Stimulated activated CD4-positive, alpha-beta T cell treated with anti-CD3 and anti-CD28 coated beads, Interleukin-12 subunit alpha, Interleukin-12 subunit beta, amount 100 ng/mL, for 4 hours (primary cell): ENCODE measurements at places on chromosomes 7 and 10.

GRCh38 chr7:70557338-70557737 is 574.6 kb upstream of the GALNT17 start:
- DNase-seq: no peak

DNA sequence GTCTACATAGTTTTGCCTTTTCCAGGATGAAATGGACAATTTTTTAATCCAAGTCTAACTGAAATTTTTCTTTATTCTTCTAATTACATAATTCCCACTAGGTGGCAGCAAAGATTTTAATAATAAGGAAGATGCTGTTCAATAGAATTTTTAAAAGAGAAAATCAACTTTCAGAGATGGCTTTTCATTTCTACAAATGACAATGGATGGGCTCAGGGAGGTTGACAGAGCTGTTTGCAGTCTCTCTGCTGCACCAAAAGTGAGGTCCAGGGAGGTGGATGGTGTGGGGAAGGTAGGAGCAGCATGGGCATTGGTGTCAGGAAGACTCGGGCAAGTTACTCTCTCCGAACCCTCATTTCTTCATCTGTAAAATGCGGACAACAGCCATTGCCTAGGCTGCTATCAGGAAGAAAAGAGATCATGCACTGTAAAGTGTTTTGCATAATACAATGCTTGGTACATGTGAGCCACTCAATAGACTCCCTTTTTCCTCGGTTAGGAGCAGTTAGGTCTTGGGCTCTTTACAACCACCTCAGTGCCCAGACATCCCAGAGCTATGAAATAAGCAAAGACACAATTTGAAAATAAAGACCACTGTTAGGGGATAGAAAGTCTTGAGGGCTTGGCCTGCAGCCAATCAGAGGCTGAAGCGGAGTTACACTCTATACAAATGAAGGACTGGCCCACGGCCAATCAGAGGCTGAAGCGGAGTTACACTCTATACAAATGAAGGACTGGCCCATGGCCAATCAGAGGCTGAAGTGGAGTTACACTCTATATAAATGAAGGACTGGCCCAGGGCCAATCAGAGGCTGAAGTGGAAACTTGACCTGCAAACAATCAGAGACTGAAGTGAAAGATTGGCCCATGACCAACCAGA is 107.1 kb downstream of the ABLIM1 start:
- no peak for DNase-seq

DNA sequence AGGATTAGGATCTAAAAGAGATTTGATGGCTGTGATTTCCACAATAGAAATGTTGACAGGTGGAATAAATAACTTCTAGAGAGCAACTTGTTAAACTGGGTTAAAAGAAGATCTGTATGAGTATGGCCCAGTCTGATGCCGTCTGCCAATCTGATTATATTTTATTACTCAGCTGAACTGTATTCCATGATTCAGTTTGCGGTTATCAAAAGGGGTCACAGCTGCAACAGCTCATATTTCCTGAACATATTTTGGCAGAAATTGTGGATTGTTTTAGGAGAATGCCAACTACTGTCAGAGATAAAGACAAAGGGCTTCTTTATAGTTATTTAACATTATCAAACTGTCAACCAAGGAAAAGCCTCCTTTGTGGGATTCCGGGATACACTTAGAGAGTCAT is 244.8 kb upstream of the MINDY3 start:
- DNase-seq: no peak

GRCh38 chr7:12670000-12670729 is 17.3 kb upstream of the ARL4A start:
- DNase-seq: no peak

- no peak for DNase-seq
Observed at GRCh38 chr10:26803849-26804248, 56.9 kb downstream of the ABI1 start.

DNA sequence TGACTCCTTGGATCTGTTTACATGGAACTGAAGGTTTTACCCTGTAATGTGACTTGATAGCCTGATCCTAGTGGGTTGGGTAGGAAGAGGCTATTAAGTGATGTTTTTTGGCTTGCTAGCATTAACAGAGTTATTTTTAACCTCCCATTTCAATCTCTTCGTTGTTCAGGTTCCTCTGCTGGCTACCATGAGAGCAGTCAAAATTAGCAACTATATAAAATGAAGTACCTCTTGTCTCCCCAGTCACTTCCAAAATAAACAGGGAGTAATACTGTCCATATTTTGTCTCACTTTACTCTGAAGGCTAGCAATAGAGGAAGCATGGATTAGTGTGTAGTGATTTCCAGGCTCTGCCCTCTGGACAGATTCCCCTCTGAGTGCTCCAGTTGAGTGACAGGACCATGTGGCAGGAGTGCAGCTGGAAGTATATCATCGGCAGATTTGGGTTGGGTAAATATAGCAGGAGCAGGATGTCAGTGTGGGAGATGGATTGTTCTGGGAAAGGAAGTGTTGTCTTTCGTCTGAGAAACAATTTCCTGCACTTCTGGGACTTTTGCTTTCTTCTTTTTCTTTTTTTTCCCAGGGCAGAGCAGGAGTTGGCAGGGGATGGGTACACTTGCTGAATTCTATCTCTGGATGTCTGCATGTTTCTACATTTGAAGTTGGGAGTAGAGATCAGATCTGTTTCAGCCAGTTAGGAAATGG is 35.2 kb downstream of the GBF1 start:
- no peak for DNase-seq

DNA sequence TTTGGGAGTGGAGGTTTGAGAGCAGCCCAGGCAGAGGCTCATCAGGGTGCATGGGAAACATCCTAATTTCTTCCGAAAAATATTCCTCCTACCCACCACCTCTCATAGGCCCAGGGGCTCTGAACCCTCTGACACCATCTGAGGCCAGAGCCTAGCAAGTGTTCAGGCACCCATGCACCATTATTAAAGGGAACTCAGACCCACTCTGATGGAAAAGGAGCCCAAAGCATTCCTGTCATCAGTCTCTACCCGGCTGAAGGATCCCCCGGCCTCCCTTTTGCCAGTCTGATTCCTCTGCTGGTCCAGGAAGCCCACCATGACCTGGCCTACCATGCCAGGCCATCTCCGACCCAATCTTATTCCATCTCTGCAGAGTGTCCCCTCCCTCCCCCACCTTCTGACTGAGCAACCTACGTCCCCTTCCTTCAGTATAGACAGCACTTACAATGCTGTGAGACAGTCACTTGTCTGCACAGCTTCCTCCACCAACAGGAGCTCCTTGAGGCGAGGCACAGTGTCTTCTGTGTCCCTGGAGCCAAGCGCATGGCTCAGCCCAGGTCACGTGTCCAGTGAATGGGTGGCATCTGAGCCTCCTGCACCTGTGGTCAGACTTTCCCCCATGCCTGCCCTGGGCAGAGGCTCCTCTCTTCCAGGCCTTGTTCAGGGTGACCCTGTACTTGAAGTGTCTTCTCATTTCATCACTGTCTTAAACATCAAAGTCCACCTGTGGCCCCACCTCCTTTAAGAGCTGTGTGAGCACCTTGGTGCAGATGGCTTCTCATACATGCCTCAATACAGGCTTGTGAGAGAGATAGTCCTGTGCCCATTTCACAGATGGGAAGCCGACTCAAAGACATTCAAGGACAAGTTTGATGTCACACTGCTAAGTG is 889 bp upstream of the GPR15LG start:
- no peak for DNase-seq

DNA sequence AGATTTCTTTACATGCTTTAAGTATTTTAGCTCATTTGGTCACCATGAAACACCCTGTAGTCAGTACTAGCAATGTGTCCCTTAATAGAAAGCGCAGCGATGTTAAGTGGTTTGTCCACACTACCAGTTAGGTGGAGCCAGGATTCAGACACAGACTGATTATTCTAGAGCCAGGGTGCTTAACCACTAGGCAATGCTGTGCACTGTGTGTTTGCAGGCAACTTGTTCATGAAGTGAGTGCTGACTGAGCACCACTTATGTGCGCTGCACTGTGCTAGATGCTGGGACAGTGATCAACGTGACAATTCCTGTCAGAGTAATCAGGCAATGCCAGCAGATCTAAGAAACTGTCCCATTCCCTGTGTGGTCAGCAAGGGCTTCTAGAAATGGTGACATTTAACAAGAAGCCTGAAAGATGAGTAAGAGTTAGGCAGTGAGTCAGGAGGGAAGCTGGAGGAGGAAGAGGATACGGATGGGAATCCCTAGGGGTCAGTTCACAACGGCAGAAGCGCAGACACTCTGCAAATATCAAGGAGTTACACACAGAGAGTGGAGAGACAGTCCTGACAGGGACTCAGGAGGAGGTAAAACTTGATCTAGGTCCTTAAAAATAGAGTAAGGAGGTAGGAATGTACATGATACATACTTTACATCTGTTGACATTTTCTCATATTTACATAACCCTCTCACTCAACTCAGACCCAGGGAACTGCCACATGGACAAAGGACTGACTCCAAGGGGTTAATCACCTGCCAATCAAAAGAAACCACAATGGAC is 69.7 kb upstream of the EGR2 start:
- DNase-seq: no peak

DNA sequence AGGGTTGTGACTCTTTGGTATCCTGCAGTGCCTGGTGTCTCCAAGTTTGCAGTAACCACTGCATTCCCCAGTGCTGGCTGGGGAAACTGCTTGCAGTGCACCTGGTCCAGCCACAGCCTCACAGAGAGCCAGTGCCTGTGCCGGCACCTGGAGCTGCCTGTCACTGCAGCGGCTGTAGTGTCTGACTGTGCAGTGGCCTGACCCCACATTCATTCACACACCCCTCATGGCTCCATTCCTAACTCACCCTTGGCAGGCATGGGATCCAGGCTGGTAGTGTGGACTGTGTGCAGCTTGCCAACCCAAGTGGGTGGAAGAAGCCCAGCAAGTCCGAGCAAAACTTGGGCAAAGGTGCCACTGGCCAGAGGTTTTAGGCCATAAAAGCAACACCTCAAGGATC is 3.7 kb upstream of the CYP3A43 start:
- DNase-seq: no peak

GRCh38 chr7:107773027-107773426 is 29.1 kb downstream of the CBLL1 start:
- DNase-seq: no peak

DNA sequence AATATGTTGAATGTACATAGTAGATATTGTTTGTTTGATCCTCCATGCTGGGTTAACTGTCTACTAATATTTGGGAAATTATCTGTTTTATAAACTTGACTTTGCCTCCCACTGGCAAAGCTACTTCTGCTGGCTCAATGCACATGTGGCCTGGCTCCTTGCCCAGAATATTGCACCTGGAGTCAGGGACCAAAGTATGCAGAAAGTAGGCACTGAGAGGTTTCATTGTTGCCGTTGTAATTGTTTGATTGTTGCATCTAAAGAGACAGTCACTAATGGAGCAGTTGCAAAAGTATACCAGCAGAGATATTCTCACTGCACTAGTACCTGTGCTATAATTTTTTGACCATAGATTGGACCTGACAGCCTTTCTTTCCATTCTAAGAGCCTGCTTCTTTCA is 137.8 kb upstream of the CNTNAP2 start:
- DNase-seq: no peak

- DNase-seq: no peak
Observed at GRCh38 chr7:87476179-87476557, 688 bp upstream of the ABCB4 start.

- DNase-seq: no peak
Observed at GRCh38 chr10:35639728-35640401, 2.2 kb downstream of the FZD8 start.

GRCh38 chr10:13724484-13724883 is 137.7 kb downstream of the PRPF18 start:
- DNase-seq: no peak

DNA sequence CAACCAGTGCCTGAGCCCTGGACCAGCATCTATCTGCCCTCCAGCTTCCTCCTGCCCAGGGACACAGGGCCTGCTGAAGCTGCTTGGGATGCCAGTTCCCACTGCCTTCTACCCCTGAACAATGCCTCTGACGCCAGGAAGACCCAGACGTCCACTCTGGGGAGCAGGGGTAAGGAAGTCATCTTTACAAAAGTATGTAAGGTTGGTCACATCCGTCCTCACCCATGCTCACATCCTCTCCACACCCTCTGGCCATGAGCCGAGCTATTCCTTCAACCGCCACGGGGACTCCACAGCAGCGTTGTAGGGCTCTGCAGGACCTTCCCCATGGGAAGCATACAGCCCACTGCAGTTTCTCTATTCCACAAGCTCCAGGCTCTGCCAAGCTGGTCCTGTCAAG is 58.5 kb downstream of the CLRN3 start:
- DNase-seq: no peak

GRCh38 chr7:111082351-111082750 is 8.6 kb upstream of the LRRN3 start:
- DNase-seq: no peak

DNA sequence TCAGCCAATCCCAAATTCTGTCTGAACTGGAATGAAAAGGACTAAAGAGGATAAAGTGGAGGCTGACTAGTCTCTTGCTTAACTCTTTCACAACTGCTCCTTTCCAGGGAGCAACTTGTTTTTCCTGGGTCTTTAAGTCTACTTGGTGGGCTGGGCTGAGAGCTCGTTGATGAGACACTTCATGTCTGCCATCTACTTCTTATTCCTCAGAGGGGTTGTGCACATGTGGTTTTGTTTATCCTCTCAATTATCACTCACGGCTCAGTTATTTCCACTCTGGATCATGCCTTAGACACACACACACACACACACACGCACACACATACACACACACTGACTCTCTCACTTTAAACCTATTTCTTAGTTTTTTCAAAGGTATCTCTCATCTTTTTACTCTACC is 298.6 kb upstream of the MTPN start:
- no peak for DNase-seq

- DNase-seq: no peak
Observed at GRCh38 chr10:11825796-11826414, 2.7 kb downstream of the PROSER2 start.

- DNase-seq: no peak
Observed at GRCh38 chr7:71454981-71455380, 323.0 kb downstream of the GALNT17 start.

- DNase-seq: no peak
Observed at GRCh38 chr10:65611592-65611991, 1314.2 kb upstream of the LRRTM3 start.

GRCh38 chr7:112052498-112052897 is 153.7 kb downstream of the DOCK4 start:
- no peak for DNase-seq

GRCh38 chr10:45219416-45219815 is 96.0 kb downstream of the OR13A1 start:
- no peak for DNase-seq

GRCh38 chr7:91314591-91315323 is 50.5 kb downstream of the FZD1 start:
- no peak for DNase-seq

DNA sequence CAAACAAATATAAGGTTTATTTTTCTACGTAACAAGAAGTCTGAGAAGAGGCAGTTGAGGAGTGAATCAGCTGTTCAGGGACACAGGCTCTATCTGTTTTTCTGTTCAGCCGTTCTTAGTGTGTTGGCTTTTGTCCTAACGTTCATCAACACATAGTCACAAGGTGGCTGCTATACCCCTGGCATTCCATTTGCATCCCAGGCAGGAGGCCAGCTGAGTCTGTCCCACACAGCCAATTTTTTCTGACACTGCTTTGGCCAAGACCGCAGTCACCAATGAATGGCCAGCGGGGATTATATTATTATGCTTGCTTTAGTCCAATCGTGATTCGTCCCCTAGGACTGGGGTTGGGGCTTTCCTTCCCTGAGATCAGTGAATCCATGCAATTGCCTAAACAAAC is 143.4 kb upstream of the CHST15 start:
- no peak for DNase-seq
